ENCODE measurements at places on chromosomes 2 and 18.

GRCh38 chr18:78983512-78983911 lies 3.9 kb downstream of the SALL3 start:
- no peak for DNase-seq
- H3K27ac ChIP-seq, result no peak overlapping the region
- H3K4me3 ChIP-seq, result no peak overlapping the region
- no peaks in the 10 kb centered on the region for H3K36me3 ChIP-seq

GRCh38 chr2:218796691-218797090 lies 14.7 kb downstream of the CYP27A1 start:
- no peak overlapping the region for H3K4me3 ChIP-seq
- no peaks in the 10 kb centered on the region for H3K4me1 ChIP-seq
- no peak overlapping the region for H3K27ac ChIP-seq
- no peaks in the 10 kb centered on the region for H3K27me3 ChIP-seq
- DNase-seq, result no peak

GRCh38 chr2:29844713-29845326 lies 76.6 kb downstream of the ALK start:
- peaks cover 7% of the 10 kb centered on the region for H3K27me3 ChIP-seq
- no peak overlapping the region for H3K27ac ChIP-seq
- DNase-seq, result no peak
- no peak overlapping the region for H3K4me3 ChIP-seq
- no peaks in the 10 kb centered on the region for H3K4me1 ChIP-seq

- H3K4me1 ChIP-seq, result no peaks in the 10 kb centered on the region
- no peak for DNase-seq
- H3K36me3 ChIP-seq, result no peaks in the 10 kb centered on the region
Measured at GRCh38 chr2:236051351-236051750, 116.8 kb downstream of the GBX2 start.

DNA sequence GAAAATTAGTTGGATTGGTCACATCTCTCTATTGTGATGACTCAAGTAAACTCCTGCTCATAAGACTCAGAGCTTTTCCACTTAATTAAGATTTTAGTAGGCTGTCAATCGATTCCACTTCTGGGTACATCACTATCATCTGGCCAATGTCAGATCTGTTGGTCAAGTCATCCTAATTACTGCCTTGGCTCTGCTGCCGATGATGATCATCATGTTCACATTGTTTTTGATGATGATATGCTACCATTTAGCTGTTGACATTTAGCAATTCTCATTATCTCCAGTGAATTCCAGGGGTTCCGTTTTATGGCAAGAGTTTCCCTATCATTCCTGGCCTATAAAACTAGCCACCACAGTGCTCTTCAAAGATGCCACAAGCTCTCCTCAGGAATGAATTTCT lies 253.4 kb downstream of the IKZF2 start:
- DNase-seq, result no peak
- H3K4me3 ChIP-seq, result no peak overlapping the region
- H3K27me3 ChIP-seq, result no peaks in the 10 kb centered on the region
- no peaks in the 10 kb centered on the region for H3K4me1 ChIP-seq
- no peak overlapping the region for H3K27ac ChIP-seq
- H3K36me3 ChIP-seq, result no peaks in the 10 kb centered on the region

- H3K4me3 ChIP-seq, result no peak overlapping the region
- H3K4me1 ChIP-seq, result peaks cover 5% of the 10 kb centered on the region
- no peaks in the 10 kb centered on the region for H3K36me3 ChIP-seq
- no peak for DNase-seq
- no peaks in the 10 kb centered on the region for H3K27me3 ChIP-seq
Measured at GRCh38 chr2:36952748-36953197, 13.6 kb downstream of the STRN start.
